ENCODE measurements at places on chromosomes 4 and X. TPM values are rescaled to one million over a fixed set of nuclear protein-coding genes. Genes with fewer than 3 reads are reported as not detected.

Gene KLKB1
- total RNA-seq, result not detected

GRCh38 chrX:71659342-71659741 is 8.0 kb upstream of the LOC101059915 start:
- DNase-seq, result no peak

- no peak for DNase-seq
Measured at GRCh38 chr4:150328496-150328895, 250.3 kb downstream of the DCLK2 start.

Gene FRMD7
- not detected for total RNA-seq

Gene CENPVL1
- 0.14 TPM for total RNA-seq

Gene GPC3
- total RNA-seq, result 0.18 TPM

DNA sequence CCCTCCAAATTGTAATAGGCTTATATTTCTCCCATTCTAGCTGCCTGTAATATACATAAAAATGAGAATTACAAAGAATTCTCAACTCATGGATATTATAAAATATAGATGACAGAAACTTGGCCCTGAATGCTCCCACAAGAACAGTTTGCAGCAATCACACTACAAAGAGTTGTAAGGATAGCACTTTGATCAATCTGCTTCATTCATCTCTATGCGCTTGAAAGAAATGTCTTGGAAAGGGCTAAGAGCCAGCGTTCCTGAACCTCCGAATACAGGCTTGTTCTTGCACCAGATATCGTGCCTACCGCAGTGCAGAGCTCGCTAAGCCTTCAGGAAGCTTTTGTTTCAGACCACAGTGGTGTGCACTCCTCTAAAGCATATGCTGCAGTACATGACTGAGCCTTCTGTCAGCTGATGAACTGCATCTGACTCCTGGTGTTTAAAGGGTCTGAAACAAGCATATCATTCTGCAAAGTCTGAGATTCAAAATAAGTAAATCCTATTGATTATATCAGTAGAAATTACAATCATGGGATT is 417.6 kb upstream of the ZFP42 start:
- DNase-seq, result no peak

DNA sequence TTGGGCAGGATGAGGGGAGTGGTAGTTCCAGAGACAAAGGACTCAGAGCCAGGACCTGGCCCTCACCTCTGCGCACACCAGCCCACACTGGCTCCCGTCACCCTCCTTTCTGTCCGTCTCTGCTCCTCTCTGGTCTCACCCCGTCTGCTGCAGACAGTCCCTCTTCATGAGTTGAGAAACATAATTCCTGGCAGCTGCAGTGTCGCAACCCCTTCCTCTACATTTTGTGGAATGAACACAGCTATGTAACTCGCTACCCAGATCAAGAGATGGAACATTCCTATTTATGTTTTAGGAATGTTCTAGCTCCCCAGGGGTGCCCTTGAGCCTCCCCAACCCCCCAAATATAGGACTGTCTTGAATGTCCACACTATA is 59.3 kb downstream of the SHROOM2 start:
- DNase-seq, result no peak

- DNase-seq, result no peak
Measured at GRCh38 chr4:100189820-100190642, at the start of gene DDIT4L. Gene DDIT4L (minus strand): TSS chr4:100190468. CDS start chr4:100189983, 485 bp downstream.

GRCh38 chrX:22395372-22395771 is 122.7 kb downstream of the CBLL2 start:
- DNase-seq, result no peak

Gene SHROOM2
- not detected for total RNA-seq
